ENCODE measurements at places on chromosomes 5 and 9.

GRCh38 chr9:105244734-105245028 is 230 bp downstream of the SLC44A1 start:
- no peak for DNase-seq

GRCh38 chr9:133463234-133463863 is 3.6 kb downstream of the CACFD1 start:
- no peak for DNase-seq

GRCh38 chr9:90002397-90003271 is 397.8 kb downstream of the GADD45G start:
- DNase-seq, result no peak

DNA sequence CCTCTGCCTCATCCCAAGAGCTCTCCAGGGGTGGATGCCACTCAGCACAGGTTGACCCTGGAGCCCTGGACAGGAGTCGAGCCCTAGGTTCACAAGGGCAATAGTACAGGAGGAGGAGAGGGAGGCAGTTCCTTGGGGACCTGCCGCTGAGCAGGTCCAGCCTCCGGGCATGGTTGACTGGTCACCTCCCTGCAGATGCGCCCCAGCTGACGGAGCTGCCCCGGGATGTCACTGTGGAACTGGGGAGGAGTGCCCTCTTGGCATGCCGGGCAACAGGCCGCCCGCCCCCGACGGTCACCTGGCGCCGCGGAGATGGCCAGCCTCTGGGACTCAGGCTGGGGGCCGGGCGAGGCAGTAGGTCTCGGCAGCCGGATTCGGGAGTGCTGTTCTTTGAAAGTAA is 53.7 kb downstream of the HMCN2 start:
- DNase-seq, result no peak

Data from memory B cell (primary cell).